Stimulated activated CD8-positive, alpha-beta memory T cell treated with anti-CD3 and anti-CD28 coated beads, Interleukin-7, amount 100 ng/mL, for 1 hour (primary cell): ENCODE measurements at places on chromosomes 2 and 18.
A peak's percentile ranks its signal among the peaks of the same experiment; 100 is the strongest.

DNA sequence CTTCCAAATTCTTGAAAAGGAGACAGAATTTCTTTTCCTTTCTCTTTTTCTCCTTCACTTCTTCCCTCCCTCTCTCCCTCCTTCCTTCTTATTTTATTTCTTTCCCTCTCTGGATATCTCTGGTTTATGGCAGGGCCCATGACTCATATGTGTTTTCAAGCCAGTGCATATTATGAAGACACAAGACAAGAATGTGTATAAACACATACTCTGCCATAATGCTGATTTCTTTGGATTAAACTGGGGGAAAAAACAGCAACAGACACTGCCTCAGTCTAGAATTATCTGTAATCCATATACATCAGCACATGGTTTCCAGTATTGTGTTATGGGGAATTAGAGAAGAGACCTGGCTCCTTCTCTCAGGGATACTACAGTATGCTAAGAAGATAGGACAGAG is 82.8 kb upstream of the CPO start:
- DNase-seq: no peak

DNA sequence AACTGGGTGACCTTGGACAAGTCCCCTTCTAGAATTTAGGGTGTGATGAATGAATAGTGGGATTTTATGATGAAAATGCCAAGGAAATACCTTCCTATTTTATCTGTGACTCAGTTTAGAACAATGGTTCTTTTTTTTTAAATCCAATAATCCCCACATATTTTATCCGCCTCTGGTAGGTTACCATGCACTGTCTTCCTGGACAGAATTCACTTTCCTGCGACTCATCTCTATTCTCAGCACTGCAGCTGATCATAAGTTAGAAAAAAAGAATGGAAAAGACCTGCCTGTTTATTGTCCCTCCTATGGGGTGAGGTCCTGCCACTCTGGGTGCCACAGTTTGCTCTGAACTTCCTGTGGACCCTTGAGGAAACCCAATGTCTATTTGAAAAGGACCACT is 73.1 kb downstream of the IRS1 start:
- no peak for DNase-seq

GRCh38 chr2:122523143-122523542 is 767.7 kb downstream of the TSN start:
- no peak for DNase-seq

DNA sequence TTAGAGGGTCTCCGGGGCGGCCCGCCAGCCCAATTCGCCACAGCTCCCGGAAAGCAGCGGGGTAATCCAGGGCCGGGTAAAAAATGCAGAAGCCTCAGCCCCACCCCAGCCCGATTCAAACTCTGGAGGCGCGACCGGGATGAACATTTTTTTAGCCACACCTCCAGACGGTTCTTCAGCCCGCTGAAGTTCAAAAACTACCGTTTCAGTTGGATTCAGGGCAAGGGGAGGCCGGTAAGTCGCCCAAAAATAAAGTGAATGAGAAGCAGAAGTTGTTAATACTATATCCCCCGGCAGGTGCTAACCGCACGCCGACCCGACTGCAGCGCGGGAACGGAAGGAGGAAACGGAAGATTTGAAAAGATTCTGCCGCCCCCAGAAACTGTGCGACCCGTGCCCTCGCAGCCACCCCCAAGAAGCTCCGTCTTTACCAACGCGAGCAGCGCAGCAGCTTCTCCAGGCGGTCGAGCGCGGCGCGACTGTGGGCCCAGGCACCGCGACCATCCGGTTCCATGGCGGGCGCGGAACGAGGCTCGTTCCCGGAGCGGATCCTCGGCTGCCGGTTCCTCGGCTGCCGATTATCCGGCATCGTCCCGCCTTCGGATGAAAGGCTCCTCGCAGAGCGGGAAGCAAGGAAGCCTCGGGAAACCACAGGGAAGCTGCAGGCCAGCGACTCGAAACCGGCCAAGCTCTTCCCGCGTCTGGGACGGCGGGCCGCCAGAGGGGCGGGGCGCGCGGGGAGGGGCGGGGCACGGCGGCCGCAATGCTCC is at the start of gene BARD1:
BARD1 (minus strand) TSS at position 703 of the 770 bp plus-strand sequence; CDS start at position 589, 114 bp downstream.
- peak; percentile 13 for DNase-seq

GRCh38 chr2:27647289-27647688 is 16.1 kb downstream of the SUPT7L start:
- no peak for DNase-seq

DNA sequence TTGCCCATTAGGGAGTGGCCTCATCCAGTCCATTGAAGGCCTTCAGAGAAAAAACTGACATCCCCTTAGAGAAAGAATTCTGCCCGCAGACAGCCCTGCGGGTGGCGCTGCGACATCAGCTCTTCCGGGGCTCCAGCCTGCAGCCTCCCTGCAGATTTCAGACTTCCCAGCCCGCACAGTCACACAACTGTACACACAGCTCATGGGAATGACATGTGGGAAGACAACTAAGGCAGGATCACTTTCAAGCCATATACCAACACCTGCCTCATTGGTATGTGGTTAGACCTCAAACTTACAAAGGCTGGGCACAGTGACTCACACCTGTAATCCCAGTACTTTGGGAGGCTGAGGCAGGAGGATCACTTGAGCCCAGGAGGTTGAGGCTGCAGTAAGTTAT is 24.8 kb upstream of the TUBB6 start:
- DNase-seq: no peak

- DNase-seq: no peak
Observed at GRCh38 chr18:36299015-36299414, 1.5 kb downstream of the FHOD3 start.

DNA sequence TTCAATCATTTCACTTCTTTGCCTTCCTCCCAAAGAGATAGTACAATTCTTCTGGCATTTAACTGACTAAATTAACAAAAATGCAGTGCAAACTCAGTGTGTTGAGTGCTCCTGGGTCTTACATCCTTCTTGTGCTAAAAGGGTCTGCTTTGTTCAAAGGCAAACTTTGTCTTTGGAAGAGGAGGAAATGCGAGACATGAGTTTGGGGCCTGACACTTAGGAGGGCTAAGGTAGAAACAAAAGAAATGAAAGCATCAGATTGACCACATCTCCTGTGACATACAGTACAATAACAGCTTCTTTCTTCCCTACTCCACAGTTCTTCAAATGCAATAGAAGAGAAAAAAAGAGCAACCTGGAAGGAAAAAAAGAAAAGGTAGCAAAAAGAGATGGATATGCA is 161.7 kb downstream of the CNTNAP5 start:
- DNase-seq: no peak
